ENCODE measurements at places on chromosomes 16 and 17.

GRCh38 chr17:78118801-78119241 is 9.7 kb downstream of the TMC6 start:
- no peak for DNase-seq

- DNase-seq: no peak
Observed at GRCh38 chr17:78957128-78957527, 22.6 kb downstream of the LGALS3BP start.

DNA sequence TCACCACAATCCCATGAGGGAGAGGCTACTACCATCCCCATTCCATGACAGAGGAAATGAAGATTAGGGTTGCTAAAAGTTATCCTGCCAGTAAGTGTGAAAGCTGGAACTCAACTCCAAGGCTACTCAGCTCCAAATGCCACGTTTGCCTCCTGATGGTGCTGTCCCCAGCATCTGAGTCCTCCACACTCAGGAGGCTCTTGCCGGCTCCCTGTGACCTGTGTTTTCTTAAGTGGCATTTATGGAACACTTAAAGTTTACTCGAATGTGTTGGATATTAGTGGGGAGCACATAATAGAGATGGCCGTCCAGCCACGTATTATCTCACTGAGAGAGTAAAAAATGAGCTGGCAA is 267.9 kb downstream of the CBLN1 start:
- no peak for DNase-seq

GRCh38 chr17:48543107-48543853 is 1.6 kb downstream of the HOXB2 start:
- no peak for DNase-seq

DNA sequence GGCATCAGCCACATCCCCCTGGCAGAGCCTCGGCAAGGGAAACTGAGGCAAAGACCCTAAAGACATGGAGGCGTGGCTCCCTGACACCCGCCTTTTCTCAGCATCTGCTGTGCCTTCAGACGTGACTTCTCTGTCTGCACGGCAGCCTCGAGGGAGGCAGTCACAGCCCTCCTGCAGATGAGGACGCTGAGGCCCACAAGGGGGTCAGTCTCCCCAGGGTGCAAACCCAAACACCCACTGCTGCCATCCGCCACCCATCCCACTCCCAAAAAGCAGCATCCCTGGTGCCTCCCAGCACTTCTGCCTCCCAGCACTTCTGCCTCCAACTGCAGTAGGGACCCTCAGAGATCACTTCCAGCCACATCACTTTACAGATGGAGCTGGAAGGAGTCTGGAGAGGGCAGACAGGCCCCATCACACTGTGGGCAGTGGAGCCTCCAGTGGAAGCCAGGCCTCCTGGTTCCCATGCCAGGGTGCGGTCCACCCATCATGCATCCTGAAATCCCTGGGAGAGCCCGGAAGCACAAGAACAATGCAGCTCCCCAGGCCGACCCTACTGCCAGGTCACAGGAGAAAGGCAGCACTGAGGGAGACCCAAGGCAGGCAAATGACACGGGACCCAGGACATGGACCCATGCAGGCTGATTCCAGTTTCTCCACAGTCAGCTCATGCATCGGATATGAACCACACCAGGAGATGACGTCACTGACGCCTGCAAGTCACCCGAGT is 23.8 kb downstream of the KDM8 start:
- DNase-seq: no peak

- DNase-seq: no peak
Observed at GRCh38 chr17:40343219-40344119, 21.1 kb downstream of the GJD3 start.

DNA sequence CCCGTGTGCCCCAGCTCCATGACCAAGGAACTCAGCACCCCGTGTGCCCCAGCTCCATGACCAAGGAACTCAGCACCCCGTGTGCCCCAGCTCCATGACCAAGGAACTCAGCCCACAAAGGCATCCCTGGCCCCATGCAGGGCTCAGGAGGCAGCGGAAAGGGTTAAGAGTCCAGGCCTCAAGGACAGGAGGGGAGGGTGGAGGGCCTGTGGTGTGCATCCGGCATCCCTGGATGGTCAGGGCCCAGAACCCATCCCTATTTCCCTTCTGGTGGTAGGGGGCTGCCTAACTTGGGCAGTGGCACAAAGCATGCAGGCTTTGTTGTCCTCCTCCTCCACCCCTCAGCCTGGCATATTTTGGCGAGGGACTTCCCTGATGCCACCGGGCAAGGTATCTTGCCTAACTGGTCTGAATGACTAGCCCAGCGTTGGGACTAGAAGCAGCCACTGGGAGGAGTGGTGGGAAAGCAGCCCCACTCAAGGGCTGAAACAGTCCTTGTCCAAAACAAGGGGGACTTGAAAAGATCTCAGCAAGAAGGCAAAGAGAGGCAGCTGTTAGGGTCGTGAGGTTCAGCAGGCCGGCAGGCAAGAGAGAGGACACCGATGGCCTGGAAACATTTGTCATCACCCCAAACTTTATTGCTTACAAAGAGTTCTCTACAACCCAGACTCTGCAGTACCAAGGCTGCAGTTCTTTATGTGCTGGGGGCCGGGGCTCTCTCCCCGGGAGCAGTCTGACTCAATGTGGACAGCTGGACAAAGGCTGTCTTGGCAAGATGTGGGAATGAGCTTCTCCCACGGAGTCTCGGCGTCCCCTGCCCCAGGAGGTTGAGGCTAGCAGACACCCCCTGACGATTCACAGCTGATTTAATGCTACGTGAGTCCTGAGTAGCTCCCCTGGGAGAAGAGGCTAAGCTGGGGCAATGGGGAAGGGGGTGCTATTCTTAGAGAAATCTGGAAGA is 902 bp upstream of the SPATA32 start:
- no peak for DNase-seq

DNA sequence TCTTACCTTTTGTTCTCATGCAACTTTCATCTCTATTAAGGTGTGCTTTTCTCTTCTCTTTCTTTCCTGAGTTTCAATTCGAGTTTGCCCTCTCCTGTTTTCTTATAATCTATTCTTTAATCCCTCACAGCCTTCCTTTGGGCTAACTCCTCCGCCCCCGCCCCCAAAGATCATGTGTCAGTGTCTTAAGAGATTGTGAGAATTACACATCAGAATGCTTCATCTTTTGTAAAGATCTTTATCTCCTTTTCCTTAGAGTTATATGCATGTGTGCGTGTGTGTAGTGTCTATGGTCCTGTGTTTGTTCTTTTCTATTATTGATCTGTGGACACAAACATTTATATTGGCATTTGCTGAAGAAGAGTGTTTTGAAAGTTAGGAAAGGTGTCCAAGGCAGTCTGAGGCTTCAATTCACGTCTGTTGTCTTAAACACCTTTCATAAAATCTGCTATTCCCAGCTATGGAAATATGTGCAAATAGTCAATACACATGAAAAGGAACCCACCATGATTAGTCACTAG is 6.1 kb upstream of the ALDH3A2 start:
- no peak for DNase-seq

DNA sequence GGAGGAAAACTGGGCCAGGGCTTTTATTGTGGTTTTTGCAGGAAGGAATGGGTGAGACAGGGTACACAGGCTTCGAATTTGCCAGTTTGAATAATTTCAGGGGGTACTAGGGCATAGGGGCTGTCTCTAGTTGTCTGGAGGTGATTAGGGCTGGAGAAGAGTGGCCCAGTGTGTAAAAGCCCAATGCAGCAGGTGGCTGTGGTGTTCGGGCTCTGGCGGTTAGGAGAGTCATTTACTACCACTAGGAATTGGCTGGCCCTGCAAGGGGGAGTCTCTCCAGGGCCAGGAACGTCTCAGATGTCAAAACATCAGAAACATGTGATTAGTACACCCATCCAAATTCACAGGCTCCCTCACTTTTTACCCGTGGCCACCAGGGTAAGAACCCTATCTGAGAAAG is 50.3 kb downstream of the GINS3 start:
- no peak for DNase-seq

DNA sequence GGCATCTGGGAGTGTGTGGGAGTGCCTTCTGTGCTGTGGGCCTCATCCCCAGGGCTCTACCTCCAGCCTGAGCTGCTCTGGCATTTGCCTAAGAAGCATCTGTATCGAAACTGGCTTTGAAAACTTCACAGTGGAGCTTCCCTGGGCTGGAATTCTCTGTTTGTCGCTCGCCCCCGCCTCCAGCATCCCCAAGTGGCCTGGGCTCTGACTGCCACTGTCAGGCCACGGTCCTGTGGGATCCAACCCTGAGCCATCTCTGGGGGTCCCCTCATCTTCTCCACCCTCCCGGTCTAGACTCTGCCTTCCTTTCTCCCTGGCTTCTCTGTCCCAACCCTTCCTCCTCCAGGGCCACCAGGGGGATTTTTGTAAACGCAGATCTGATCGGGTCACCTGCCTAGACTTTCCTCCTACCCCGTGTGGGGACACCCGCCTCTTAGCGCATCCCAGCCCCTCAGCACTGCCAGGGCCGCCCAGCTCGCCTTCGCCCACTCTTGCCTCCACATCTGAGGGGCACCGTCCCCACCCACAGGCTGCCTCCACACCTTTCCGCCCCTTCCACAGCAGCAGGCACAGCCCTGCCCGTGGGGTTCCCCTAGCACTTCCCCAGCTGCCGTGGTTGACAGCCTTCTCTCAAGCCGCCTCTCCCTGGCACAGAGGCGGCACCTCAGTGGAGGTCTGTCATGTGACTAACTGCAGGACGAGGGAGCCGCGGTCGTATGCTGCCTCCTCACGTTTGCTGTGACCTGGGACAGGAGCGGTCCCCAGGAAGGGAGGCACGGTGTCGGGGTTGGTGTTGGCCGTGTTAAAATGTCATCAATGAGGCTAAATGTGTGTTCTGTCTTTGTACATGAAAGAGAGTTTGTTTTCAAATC is 12.0 kb downstream of the TBC1D24 start:
- DNase-seq: no peak

DNA sequence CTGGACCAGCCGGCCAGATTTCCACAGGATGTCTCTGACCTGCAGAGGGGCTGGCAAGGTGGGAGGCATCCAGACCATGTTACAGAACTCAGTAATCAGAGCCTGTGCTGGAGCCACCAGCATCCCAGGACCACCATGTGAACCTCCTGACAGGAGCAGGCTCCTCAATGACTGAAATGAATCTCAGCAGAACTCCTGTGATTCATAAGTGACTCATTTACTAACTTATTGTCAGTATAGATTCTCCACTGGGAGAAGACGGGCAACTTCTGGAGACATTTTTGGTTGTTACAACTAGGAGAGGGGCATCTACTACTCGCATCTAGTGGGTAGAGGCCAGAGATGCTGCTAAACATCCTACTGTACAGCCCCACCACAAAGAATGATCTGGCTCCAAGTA is 3.1 kb upstream of the WWOX start:
- DNase-seq: no peak

- no peak for DNase-seq
Observed at GRCh38 chr17:77439189-77440018, 298.6 kb downstream of the SEC14L1 start.

DNA sequence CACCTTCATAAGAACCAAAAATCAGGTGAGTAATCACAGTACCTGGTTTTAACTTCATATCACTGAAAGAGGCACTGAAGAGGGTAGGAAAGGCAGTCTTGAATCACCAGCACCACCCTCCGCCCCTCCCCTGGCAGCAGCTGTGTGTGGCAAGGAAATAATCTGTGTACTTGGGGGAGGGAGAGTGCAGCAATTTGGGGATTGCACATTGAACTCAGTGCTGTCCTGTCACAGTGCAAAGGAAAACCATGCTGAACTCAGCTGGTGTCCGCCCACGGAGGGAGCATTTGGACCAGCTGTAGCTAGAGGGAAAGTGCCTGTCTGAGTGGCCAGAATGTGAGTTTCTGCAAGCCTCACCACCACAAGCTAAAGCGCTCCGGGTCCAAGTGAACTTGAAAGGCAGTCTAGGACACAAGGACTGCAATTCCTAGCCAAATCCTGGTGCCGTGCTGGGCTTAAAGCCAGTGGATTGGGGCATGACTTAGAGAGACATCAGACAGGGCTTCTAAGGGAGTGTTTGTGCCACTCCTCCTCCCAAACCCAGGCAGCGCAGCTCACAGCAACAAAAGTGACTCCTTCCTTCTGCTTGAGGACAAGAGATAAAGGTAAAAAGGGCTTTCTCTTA is 39.7 kb upstream of the ALDH3A1 start:
- no peak for DNase-seq

DNA sequence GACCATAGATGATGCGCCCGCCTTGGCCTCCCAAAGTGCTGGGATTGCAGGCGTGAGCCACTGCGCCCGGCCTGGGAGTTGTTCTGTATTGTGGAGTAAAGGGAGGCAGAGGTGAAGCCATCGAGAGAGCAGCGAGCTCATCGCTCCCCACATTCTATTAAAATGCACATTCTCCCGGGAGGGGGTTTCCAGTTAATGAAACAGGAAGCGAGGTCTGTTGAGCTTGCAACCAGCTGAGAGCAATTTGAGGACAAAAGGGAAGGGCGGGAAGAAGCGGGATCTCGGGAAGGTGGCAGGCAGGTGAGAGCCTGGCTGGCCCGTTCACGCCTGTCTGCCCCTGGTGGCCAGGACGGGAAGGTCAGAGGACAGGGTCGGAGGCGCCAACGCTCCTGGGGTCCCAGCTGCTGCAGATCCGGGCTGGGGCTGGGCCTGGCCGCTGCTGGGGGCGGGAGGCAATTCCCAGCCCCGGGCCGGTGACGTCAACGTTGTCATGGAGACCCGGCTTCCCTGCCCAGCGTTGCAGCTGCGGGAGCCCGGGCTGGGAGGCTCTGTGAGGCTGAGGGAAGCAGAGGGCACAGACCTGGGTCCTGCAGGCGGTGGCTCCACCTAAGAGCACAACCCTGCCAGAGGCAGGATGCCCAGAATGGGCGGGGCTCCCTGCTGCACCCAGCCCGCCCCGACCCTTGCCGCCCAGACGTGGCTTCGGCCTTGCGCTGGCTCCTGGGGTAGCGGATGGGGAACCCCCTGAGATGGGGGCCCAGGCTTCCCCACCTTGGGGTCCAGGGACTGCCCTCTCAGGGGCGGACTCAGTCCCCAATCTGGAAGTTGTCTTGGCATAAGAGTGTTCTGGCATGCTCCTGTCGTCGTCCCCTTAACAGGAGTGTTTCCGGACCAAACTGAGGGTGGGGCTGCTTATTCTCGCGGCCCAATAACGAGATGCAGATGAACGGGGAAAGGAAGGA is 48.7 kb upstream of the PLCG2 start:
- peak; percentile 38 for DNase-seq

DNA sequence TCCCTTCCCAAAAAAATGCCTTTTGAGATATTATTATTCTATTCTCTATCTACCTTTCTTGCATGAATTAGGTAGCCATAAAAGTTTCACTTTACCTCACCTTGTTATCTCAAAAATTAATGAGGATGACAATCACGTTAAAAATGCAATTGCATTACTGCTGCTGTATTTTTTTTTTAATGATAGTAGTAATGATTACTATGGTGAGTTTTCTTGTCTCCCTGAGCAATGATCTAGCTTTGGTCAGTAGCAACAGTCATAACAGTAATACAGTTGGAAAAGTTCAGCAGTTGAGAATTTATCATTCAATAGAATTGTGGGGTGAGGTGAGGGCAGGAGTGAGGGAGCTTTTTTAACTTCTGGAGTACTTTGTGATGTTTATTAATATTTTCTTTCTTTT is at the start of gene EFCAB5:
Gene EFCAB5 (plus strand): TSS at position 301 of the 400 bp plus-strand sequence. CDS start 163 bp downstream, outside the sequence.
- DNase-seq: no peak

GRCh38 chr16:24328835-24329452 is 72.8 kb downstream of the CACNG3 start:
- DNase-seq: no peak

GRCh38 chr17:27985306-27985705 is 57.2 kb upstream of the NLK start:
- no peak for DNase-seq

Measured in stromal cell of bone marrow (primary cell).